H9 (cell line): ENCODE measurements at places on chromosomes 2 and 18. TPM values are rescaled to one million over a fixed set of nuclear protein-coding genes. Genes with fewer than 3 reads are reported as not detected.

EVX2 gene
- not detected in 2 replicates for total RNA-seq

MYCN gene
- total RNA-seq: 100.0 and 105 TPM in 2 replicates

LRATD1 gene
- 0.31 and 0.39 TPM in 2 replicates for total RNA-seq

CPS1 gene
- 12.4 and 14.2 TPM in 2 replicates for total RNA-seq

LRRC30 gene
- total RNA-seq: not detected in 2 replicates

TACR1 gene
- total RNA-seq: 0.77 and 1.4 TPM in 2 replicates

MYO5B gene
- total RNA-seq: 9.0 and 9.3 TPM in 2 replicates

GRCh38 chr2:119022678-119023077 is 80.7 kb downstream of the MARCO start:
- no peaks in the 10 kb centered on the region for H3K36me3 ChIP-seq
- H3K4me3 ChIP-seq: no peak overlapping the region
- no peak overlapping the region for H3K27ac ChIP-seq
- no peaks in the 10 kb centered on the region; the same call in 1 of the 2 replicates for H3K27me3 ChIP-seq

DNA sequence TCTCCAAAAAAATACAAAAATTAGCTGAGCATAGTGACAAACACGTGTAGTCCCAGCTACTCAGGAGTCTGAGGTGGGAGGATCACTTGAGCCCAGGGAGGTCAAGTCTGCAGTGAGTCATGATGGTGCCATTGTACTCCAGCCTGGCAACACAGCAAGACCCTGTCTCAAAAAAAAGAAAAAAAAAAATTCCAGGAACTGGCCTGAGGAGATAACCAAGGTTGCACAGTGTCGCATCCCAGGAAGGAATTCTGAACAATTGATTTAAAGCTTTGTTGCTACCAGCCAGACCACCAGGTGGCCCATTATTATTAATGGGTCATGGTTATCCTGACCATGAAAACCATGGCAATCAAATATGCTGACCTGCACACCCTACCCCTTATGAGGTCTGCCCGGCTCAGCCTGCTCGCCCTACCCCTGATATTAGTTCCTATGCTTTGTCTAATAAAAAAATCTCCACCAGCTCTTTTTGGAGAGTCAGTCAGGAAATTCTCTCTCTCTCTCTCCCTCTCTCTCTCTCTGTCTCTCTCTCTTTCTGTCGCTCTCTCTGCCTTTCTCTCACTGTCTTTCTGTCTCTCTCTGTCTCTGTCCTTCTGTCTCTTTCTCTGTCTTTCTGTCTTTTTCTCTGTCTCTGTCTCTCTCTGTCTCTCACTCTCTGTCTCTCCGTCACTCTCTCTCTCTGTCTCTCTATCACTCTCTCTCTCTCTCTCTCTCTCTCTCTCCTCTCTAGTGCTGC is 73.7 kb downstream of the NCAPH start:
- no peaks in the 10 kb centered on the region for H3K27me3 ChIP-seq
- DNase-seq: no peak
- H3K4me3 ChIP-seq: no peak overlapping the region
- H3K27ac ChIP-seq: no peak overlapping the region
- peaks cover 3% of the 10 kb centered on the region; the same call in 1 of the 2 replicates for H3K4me1 ChIP-seq

DNA sequence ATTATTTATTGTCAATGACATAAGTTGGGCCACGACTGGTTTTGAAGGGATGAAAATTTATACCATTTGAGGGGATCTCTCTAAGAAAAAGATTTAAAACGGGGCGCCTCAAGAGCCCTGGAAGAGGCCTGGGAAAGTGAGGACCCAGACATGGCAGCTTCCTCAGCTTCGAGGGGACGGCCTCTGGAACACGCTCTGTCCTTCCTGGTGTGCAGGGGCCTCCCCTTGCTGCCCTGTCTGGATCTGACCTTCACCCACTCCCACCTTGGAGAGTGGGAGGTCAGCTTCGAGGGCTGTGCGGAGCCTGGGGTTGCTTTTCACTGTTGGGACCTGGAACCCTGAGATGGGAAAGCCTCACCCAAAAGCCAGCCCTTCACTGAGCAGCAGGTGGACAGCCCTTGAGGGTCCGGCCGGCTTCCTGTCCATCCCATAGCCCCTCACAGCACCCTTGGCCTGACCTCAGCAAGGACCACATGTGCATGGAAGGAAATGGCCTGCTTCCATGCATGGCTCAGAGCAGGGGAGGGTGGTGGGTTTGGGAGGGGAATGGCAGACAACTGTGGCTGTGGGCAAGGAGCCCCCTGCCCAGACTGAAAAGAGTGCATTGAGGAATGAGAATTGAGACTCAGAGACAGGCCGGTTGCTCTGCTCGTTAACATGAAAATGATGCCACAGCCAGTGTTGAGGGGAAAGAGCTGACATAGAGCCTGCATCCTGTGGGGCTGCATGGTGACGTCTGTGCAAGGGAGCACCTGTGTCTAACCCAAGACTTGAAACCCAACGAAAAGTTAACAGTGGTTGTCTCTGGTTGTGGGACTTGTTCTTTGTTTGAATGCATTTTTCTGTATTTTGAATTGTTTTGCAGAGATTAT is 16.3 kb downstream of the FBLN7 start:
- no peak overlapping the region for H3K27ac ChIP-seq
- no peaks in the 10 kb centered on the region for H3K36me3 ChIP-seq
- no peak overlapping the region for H3K4me3 ChIP-seq
- no peaks in the 10 kb centered on the region for H3K27me3 ChIP-seq
- no peak for DNase-seq

GRCh38 chr2:72824224-72824842 is 1.5 kb downstream of the EXOC6B start:
- no peaks in the 10 kb centered on the region; the same call in 1 of the 2 replicates for H3K4me1 ChIP-seq
- peak overlapping the region; percentile 96 for H3K4me3 ChIP-seq
- no peak for DNase-seq
- no peak overlapping the region for H3K27ac ChIP-seq
- H3K27me3 ChIP-seq: no peaks in the 10 kb centered on the region
- peaks cover 4% of the 10 kb centered on the region; the same call in 1 of the 2 replicates for H3K36me3 ChIP-seq

- H3K4me3 ChIP-seq: no peak overlapping the region
- no peaks in the 10 kb centered on the region for H3K36me3 ChIP-seq
- no peaks in the 10 kb centered on the region for H3K27me3 ChIP-seq
- H3K4me1 ChIP-seq: peaks cover 4% of the 10 kb centered on the region; the same call in 1 of the 2 replicates
- no peak overlapping the region for H3K27ac ChIP-seq
- DNase-seq: no peak
Observed at GRCh38 chr2:199025146-199025545, 432.6 kb downstream of the SATB2 start.

DNA sequence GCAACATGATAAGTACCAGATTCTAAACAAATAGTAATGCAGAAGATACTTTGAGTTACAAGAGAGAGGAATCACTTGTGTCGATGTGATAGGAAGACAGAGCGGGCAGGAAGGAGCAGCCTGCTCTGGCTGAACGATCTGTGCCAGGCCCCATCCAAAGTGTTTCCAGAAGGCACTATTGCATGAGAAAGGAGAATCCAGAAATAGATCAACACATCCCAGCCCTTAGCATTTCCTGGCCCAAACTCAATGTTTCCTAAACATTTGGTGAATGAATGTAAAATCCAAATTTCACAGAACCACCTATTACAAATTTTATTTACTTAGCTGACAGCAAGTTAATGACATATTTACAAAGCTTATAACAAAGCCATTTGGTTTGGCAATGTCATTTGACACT is 257.2 kb downstream of the TXNL1 start:
- H3K4me1 ChIP-seq: no peaks in the 10 kb centered on the region
- no peaks in the 10 kb centered on the region for H3K27me3 ChIP-seq
- H3K4me3 ChIP-seq: no peak overlapping the region
- no peak overlapping the region for H3K27ac ChIP-seq
- no peak for DNase-seq

DNA sequence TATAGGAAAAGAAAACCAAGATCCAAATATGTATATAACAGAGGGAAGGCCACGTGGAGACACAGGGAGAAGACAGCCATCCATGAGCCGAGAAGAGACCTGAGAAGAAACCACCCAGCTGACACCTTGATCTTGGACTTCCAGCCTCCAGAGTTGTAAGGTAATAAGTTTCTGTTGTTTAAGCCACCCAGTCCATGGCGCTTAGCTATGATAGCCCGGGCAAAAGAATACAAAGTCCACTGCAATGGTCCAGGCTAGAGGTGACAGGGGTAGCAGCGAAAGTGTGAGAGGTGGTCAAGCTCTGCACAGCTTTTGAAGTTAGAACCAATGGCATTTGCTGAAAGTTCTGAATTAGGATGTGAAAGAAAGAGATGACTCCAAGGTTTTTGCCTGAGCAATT is 2.8 kb downstream of the MYOM1 start:
- H3K27me3 ChIP-seq: no peaks in the 10 kb centered on the region
- H3K4me3 ChIP-seq: no peak overlapping the region
- H3K4me1 ChIP-seq: peaks cover 2% of the 10 kb centered on the region; the same call in 1 of the 2 replicates
- DNase-seq: no peak
- H3K36me3 ChIP-seq: no peaks in the 10 kb centered on the region

DNA sequence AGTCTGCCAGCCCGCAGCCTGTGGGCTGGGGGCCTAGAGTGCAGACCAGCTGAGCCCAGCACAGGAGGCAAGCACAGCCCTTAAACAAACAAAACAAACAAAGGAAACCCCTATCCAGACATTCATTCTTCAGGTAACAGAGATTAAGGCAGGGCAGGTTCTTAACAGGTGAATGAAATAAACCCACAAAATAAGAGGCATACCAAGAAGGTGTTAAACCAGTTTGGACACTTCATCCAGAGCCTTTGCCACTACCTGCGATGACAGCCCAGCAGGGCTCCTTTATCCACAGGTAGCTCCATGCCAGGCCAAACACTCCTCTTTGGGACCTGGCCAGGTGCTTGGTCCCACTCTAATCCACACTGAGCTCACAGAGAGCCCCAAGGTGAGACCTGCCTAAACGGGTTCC is 209.7 kb upstream of the SIX2 start:
- H3K4me3 ChIP-seq: no peak overlapping the region

DNA sequence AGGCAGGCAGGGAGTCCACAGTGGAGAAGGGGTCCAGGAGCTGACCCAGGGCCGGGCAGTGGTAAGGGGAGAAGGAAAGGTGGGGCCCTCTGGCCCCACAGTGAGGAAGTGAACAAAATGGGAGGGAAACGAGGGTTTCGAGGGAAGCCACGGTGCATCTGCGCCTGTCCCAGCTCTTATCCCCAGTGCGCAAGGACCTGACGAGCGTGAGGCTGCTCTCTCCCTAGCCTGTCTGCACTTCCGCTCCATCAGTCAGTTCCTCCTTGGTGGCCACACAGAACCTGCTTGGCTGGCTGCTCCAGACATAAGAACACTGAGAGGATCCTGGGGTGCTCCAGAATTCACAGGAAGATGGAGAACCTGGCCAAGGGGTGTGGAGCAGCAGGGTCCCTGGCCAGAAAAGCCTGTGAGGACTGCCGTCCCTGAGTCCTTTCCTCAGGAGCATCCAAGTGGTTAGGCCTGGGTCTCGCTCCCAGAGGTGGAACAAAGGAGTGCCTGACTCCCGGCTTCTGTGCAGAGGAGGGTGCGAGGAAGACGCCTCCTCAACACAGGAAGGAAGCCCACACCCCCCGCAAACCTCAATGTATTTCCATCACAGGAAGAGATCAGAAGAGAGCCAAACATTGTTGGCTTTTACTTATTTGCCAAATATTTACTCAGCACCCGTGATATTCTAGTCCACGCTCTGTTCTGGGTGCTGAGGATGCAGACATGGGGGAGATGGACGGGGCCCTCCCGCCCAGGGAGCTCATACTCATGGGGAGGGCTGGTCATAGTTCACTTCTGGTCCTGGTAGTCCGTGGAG is 43.7 kb upstream of the SEMA4C start:
- no peak overlapping the region for H3K27ac ChIP-seq
- DNase-seq: no peak
- H3K27me3 ChIP-seq: no peaks in the 10 kb centered on the region
- H3K4me1 ChIP-seq: no peaks in the 10 kb centered on the region
- no peak overlapping the region for H3K4me3 ChIP-seq

- peak; percentile 73 for DNase-seq
- H3K27me3 ChIP-seq: no peaks in the 10 kb centered on the region
- H3K27ac ChIP-seq: no peak overlapping the region
- H3K4me3 ChIP-seq: no peak overlapping the region
- H3K36me3 ChIP-seq: no peaks in the 10 kb centered on the region
Observed at GRCh38 chr2:129318581-129319421, 660.7 kb upstream of the RAB6C start.
